Choroid plexus epithelial cell (primary cell): ENCODE measurements at places on chromosomes 11 and 22.

DNA sequence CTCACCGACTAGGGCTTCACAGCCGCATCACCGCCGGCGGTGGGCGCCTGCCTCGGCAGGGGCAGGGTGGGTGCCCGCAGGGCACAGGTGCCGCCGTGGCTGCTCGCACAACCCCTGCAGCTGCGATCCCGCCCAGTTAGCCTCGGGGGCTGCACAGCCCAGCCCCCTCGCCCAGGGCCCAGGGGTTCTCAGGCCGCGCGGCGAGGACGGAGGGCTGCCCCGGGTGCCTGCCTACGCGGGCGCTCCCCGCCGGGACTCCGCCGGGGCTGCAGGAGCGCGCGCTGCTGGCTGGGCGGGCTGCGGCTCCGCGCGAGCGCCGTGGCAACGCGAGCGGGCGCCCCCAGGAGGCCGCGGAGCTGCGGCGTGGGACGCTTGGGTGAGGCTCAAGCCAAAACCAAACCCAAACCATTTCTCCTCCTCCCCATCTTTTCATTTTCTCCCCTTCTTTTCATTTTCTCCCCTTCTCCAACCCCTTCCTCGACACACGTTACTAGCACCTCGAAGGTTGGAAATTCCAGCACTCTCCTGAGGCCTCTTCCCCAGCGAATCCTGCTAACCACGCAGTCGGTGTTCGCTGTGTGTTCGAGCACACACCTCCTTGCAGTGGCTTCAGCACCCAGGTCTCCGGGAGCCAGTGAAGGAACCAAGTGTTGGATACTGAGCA is at the start of gene MICAL3:
Gene MICAL3 (minus strand): TSS at position 286 of the 664 bp plus-strand sequence. CDS start 117,749 bp downstream, outside the sequence.
- peak; percentile 64 for DNase-seq

- DNase-seq = no peak
Measured at GRCh38 chr22:39098026-39098425, 982 bp downstream of the APOBEC3H start.

DNA sequence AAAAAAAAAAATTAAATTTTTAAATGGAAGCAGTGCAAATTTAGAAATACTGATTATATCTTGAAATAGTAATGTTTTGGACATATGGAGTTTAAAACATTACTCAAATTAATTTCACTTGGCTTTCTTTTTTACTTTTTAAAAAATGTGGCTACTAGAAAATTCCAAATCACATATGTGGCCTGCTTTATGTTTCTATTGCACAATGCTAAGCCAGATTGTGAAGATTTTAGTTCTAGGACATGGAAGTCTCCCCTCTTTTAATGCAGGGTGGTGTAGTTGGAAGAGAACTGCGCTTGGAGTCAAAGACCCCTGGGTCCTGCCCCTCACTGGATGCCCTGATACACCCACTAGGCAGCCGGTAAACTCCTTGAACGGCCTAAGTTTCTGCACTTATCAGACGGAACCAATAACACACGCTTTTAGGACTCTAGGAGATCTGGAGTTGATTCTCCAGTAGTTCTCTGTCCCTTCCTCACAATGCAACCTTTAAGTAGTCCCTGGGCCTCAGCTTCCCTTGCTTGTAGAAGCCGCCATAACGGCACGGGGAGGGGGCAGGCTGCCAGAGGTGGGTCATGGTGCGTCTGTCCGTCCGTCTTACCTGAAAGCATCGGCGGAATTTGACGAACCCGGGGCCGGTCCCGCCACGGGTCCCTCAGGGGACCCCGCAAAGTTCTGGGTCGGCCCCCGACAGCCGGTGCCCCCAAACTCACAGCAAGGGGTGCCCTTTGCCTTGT is 505 bp downstream of the FAM227A start:
- DNase-seq = peak; percentile 32

DNA sequence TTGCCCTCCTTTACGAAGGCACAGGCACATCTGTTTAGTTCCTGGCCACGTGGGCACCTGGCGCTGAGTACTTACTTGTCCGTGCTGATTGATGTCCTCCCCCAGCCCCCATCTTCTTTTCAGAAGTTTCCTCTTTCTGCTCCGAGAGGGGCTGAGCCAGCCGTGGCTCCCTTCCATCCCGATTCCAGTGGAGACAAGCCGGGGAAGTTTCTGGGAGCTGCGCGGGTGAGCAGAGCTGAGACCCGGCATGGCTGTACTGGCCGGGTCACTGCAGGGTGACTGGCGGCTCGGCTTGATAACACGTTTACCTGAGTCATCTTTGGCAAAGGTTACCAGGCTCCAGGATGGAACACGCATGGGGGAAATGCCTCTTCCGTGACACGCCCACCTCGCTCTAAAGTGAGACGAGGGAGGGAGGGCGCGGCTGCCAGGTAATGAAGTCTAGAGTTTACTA is 45.4 kb upstream of the ATXN10 start:
- no peak for DNase-seq

- no peak for DNase-seq
Measured at GRCh38 chr11:114172055-114172861, 112.7 kb downstream of the ZBTB16 start.

GRCh38 chr11:120590472-120590871 is 78.9 kb downstream of the GRIK4 start:
- no peak for DNase-seq

DNA sequence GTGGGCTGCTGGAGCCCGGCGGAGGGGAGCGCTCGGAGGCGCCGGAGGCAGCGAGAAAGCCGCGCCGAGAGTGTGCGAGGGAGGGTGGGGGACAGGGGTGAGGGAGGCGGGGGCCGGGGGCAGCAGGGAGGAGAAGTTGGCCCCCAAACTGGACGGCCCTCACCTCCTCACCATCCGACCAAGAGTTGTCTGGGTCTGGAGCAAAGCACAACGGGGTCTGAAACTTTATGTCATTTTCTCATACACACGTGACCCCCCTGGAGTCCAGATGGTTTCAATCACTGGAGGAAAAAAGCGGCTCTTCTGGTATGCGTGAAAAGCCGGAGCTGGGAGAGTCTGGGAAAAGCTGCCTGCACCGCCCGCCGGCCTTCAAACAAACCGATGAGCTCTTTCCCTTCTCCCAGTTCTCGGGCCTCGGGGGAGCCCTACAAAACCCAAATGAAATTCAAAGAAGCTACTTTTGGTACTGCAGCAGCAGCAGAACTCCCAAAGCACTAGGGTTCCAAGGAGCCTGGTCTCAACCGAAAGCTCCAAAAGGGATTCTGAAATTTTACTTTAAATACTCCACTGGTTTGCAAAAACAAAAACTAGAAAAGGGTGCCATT is 39.7 kb upstream of the AKIP1 start:
- DNase-seq = peak; percentile 93

- no peak for DNase-seq
Measured at GRCh38 chr11:27611390-27611789, 88.9 kb downstream of the BDNF start.

GRCh38 chr11:34234086-34234740 is 123.6 kb downstream of the ABTB2 start:
- DNase-seq = peak; percentile 77

DNA sequence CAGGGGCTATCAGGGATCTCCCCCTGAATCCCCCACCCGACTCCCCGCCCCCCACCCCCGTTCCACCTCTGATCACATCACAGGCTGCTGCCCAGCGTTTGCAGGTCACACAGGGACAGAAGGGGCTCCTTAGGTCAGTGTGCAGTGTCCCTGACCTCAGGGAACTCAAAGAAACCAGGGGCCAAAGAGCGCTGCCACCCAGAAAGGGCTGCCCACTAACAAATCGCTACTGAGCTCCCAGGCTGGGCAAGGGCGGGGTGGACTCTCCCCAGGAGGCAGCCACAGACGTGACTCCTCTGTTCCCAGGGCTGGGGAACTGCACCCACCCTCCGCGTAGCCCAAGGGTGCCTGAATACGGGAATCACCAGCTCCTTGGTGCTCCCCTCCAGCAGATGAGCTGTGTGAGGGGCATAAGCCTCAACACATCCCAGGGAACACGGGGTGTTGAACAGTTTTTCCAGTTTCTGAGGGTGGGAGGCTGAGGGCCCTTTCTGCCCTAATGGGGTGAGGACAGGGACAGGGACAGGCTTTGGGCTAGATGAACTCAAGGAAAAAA is 9.9 kb upstream of the POLDIP3 start:
- no peak for DNase-seq

- DNase-seq = no peak
Measured at GRCh38 chr11:55658608-55659007, 3.4 kb upstream of the OR4C6 start.

DNA sequence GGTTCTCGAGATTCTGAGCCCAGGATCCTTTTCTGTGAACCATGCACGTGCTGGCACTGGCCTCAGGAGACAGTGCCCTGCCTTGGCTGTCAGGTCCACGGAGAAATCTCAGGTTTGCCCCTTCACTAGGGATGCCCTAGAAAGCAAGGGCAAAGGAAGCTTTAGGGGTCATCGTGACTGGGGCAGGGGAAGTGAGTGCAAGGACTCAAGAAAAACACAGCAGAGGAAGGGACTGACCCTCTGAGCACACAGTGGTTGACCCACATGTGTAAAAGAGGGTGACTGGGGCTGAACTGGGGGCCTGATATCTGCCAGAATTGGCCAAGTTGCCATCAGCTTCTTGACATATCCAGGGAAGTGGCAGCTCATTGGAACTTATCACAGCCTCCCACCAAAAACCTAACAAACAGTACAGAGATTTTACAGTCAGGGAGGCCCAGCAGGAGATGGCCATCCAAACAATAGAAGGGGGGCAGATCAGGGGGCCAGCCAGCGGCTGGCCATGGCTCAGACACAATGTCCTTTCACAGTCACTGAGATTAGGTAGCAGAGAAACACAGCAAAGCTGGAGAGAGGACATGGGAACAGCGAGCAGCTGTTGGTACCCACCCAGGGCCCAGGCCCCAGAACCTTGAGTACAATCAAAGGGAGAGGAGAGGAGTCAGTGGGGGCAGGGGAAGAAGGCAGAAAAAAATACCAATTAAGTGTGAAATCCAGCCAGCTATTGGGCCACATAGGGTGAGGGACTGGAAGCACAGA is 4.4 kb downstream of the TMEM121B start:
- no peak for DNase-seq

- DNase-seq = no peak
Measured at GRCh38 chr11:74205181-74205580, 34.1 kb downstream of the PPME1 start.

GRCh38 chr11:34570584-34570983 is 50.3 kb upstream of the EHF start:
- DNase-seq = peak; percentile 17

- DNase-seq = no peak
Measured at GRCh38 chr11:70432065-70432464, 33.7 kb downstream of the CTTN start.

DNA sequence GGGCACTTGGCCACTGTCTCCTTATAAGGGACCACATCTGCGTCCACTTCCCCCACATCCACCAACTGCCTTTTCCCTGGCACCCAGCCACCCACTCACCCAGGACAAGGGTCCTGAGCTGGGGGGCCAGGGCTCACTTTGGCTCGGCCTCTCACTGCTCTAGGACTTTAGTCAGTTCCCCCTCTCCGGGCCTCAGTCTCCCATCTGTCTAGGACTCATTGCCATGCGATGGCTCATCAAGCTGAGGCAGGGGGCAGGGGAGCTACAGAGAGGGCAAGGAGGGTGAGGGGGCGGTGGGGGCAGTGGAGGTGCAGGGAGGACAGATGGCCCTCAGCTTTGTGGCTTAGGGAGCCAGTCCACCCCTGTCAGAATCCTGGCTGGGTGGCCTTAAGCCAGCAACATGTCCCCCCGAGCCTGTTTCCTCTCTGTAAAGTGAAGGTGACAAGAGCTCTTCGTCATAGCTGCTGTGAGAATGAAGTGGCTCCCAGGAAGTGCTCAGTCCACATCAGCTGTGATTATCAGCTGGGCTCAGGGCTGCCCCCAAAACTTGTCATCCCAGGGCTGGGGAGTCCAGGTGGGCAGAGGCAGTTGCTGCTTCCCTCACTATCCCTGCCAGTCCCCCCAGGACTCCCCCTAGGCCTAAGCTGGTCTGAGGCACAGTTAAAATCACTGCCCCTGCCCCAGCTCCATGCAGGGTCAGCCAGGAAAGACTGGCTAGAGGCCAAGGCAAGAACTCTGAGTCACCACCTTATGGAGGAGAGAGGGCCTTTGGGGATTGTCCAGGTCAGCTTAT is 14.9 kb downstream of the RAC2 start:
- peak; percentile 86 for DNase-seq

GRCh38 chr11:2609345-2609744 is 90.4 kb downstream of the KCNQ1OT1 start:
- no peak for DNase-seq

- DNase-seq = peak; percentile 23
Measured at GRCh38 chr22:43905681-43906080, 13.9 kb upstream of the PNPLA5 start.

- DNase-seq = no peak
Measured at GRCh38 chr11:2142762-2143202, 3.6 kb upstream of the IGF2 start.

GRCh38 chr22:46240073-46240472 is 10.0 kb downstream of the CDPF1 start:
- DNase-seq = no peak

DNA sequence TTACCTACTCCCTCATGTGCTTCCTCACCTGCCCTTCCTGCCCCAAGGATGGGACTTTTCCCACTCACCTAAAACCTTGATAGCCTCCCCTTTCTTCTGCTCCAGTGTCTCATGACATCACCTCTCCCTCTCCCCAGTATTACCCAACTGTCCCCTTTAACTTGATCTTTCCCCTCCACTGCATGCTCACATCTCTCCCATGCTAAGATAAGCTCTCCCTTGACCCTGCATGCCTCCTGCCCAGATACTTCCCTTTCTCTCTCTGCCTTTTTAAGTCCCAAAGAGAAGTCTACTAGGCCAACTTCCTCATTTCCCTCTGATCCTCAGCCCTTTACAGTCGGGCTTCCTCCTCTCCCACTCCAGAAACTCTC is 14.8 kb downstream of the CD3E start:
- no peak for DNase-seq

DNA sequence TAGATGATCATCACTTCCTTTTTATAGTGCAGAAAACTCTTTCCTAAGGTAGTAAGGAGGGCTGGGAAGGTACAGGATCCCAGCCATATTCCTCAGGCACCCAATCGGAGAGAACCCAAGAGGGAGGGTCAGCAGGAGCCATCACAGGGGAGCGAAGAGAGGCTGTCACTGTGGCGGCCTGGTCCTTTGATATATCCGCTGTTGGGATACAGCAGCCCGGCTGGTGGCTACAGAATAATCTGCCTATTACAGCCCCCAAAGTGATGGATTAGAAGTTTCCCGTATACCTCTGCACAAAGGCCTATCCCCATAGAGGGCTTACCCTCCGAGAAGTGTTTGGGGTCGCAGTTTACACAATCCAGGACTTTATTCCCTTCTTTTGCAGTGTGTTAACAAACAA is 48.5 kb downstream of the OR4D9 start:
- no peak for DNase-seq

DNA sequence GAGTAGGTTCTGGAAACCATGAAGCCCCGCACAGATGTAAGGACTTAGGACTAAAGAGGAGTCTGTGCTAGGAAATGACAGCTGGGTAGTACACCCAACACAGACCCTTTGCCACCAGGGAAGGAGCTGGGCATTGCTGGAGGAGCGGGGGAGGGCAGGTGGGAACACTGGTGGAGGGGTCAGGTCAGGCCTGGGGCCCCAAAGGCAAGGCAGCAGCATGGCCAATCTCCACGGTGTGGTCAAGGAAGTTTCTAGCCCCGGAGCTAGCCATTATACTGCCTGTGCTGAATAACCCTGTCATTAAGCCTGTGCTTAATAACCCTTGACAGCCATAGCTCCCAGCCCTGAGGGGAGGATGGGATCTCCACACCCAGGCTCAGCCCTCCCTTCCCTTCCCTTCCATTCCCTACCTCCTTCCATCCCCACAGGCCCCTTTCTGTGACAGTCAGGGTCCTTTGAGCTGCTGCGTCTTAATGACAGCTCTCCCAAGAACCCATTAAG is 2.1 kb downstream of the TMPRSS4 start:
- no peak for DNase-seq
